ENCODE measurements at places on chromosomes 4 and X.

DNA sequence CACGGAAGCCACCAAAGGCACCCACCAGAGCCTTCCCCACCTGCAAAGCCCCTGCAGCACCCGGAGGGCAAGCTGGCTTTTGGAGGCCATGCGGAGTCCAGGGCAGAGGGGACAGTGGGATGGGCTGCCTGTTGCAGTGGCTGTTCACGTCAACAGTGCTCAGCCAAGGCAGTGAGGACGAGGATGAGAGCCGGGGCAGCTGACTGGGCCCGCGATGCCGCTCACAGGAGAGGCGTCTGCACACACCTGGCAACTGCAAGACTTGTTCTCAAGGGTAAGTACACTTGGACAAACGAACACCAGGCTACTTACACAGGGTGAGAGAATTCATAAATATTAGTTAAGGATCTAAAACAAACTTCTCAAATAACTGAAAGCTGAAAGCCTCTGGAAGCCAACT, 19.6 kb downstream of the FGFR3 start:
- DNase-seq, result no peak

GRCh38 chr4:115454228-115454627, 340.8 kb upstream of the NDST4 start:
- DNase-seq, result no peak

DNA sequence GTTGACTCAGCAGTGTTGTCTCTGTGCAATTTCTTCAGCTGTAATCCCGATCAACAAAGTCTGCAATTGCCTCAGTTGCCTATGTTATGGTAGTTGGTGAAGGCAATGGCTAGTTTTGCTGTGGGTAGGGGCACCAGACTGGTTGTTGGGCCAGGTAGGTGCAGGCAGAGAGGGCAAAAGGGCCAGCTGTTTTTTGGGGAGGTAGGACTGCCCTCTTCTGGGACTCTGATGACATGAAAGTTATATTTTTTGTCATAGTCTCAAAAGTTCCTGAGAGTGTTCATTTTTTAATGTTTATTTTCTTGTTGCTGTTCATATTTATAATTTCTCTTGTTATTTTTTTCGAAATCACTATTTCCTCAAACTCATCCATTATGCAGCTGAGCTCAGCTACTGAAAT, 25.1 kb downstream of the DCAF12L2 start:
- DNase-seq, result no peak

DNA sequence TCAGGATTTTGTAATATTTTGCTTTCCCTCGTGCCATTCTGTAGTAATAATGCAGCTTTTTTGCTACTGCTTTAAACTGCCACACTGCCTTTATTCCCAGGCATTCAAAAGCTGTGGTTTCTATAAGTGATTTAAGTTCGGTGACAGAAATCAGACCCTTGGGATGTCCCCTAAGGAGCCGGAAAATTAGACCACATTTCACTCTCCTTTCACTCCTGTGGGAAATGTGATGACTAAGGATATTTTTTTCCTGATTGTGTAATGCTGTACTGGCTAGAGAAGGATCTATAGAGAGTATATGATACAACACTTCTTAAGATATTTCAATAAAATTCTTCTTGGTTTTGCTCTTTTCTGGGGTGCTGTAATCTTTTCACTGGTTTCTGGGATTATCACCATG, 24.4 kb downstream of the UGT2A3 start:
- no peak for DNase-seq

DNA sequence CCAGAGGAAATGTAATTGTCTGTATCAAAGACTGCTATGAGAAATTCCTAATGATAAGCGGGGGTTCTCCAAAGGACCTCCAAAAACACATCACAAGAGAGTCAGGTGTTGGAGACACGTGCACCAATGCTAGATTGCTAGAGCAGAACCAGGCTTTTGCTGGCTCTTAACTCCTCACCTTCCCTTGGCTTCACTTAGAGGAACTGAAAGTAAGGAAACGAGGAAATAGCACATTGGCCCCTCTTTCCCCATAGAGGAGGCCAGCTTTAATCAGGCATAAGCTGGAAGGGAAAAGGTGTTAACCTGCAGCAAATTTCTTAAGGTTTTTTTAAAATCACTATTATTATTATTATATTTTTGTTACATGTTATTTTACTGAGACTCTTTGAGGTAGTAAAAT, 13.6 kb downstream of the OTC start:
- no peak for DNase-seq

DNA sequence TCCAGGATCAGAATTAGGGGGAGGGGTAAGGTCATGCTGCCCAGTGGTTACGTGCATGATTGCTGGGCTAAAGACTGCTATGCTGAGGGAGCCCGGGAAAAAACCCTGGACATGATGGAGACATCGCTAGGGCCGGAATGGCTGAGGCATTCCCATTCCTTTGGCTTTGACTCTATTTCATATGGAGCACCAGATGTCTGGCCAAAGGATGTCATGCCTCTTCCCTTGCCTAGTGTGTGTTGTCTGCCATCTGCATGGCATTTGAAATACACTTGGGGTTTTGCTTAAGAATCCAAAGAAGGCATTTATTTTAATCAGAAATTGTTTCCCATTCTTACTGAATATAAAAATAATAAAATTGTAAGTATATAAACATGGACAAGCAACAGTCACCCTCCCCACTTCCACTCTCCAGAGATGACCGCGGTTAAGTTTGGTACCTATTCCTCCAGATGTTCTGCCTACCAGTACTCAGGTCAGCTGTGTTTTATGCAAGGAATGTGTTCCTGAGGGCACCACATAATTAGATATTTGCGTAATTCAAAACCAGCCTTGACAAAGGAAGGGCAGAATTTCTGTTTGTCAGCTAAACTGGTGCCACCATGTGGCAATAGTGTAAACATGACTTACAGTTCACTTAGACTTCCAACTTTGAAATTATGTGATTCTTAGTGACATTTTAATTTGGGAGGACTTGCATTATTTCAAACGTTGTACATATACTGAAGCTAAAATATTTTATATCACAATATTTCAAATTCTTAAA, 105.9 kb downstream of the CT47B1 start:
- DNase-seq, result no peak

DNA sequence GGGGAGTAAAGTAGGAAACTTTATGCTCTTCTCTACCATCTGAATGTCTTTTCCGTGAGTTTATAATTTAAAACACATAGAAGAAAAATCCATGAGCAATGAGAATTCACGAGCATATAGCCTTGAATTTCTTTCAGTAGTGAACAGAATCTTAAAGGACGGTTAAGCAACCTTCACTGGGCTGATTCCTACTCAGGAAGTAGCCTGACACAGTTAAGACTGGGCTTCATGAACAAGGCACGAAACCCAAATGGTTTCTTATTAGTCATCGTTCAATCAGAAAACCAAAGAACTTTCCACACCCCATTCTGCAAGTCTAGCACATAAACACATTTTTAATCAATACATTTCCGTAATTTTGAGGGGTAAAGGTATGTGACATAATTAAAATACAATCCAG, 95.8 kb downstream of the SH3KBP1 start:
- no peak for DNase-seq

All from right atrium auricular region (tissue), 2 donors.